ENCODE measurements at places on chromosomes 16 and 17. TPM values are rescaled to one million over a fixed set of nuclear protein-coding genes. Genes with fewer than 3 reads are reported as not detected.

DNA sequence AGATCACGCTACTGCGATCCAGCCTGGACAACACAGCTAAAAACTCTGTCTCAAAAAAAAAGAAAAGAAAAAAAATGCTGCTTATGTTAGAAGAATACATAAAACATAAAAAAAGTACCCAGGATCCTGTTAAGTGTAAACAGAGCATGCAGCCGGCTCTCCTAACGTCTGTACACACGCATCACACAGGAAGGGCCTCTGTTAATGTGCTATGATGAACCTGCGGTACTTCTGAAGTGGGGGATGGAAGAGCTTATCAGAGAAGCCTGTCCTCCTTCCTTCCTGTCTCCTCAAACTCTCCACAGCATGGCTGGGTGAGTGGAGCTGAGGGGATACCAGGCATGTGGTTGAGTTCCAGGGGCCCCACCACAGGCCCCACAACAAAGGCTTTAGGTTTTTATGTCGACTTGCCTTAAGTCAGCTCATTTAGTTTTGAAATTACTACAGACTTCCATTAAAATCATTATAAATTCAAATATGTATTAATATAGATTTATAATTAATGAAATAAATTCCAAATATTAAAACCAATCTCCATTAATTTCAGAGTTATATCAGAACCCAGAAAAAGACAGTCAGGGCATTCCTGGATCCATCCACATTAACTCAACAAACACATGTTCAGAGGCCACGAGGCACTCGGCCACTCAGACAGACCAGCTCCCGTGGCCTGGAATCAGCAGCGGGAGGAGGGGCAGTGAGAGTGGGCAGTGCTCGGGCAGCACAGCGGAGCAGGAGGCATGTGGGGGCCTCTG lies 11.7 kb downstream of the CCDC57 start:
- no peak for DNase-seq

- DNase-seq = no peak
These were observed 89.9 kb downstream of the IRF8 start for GRCh38 chr16:85988723-85989313.

Gene SLC5A11
- total RNA-seq = not detected

Gene SYNGR3
- 0.62 TPM for total RNA-seq

- DNase-seq = no peak
These were observed 1.6 kb downstream of the CPPED1 start for GRCh38 chr16:12802048-12802447.

Gene RNF222
- not detected for total RNA-seq
